Activated effector memory CD4-positive, alpha-beta T cell treated with Interleukin-2 at 50 U/mL for 16 hours (primary cell): ENCODE measurements at places on chromosomes 7 and 10.

- DNase-seq, result no peak
Measured at GRCh38 chr10:77163670-77164348, 473.8 kb downstream of the KCNMA1 start.

DNA sequence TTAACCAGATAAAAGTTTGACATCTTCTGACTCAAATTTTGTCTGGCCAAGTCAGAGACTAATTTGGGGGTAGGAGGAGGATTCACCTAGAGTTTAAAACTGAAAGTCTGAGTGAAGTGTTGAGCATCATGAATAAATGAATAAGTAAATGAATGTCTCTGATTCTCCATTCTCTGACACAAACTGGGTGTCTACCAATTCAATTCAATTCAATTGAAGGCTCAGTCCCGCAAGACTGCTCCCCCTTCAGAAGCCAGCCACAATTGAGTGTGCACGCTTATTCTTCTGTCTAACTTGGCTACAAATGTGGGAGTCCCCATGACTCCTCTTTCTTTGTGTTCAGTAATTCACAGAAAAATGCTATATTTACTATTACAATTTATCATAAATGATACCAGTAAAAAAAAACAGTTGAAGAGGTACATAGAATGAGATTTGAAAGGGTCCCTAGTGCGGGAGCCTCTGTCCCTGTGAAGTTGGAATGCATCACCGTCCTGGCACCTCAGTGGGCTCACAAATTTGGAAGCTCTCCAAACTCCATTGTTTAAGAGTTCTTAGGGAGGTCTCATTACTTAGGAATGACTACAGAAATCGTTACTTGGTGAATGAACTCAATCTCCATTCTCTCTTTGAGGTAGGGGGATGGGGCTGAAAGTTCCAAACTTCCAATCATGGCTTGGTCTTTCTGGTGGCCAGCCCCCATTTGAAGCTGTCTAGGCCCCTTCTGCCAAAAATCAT is 243.7 kb upstream of the PHYHIPL start:
- DNase-seq, result no peak

DNA sequence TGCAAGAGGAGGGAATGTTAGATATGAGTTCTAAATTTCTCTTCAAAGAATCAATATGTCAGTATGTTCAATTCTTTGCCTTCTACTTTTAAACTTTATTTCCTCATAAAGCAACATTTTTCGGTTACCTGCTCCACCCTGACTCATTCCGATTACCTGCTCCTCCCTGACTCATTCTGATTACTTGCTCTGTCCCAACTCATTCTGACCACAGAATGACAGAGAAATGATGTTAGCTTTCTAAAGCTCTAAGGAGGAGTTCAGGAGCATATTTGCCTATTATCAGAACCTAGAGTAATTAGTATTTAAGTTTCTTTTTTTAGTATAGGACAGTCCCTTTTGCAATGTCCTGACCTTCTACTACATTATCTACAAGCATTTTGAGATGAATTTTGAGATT is 24.5 kb upstream of the PPP1R9A start:
- DNase-seq, result no peak

- DNase-seq, result no peak
Measured at GRCh38 chr10:11936389-11937152, 106.0 kb downstream of the UPF2 start.

DNA sequence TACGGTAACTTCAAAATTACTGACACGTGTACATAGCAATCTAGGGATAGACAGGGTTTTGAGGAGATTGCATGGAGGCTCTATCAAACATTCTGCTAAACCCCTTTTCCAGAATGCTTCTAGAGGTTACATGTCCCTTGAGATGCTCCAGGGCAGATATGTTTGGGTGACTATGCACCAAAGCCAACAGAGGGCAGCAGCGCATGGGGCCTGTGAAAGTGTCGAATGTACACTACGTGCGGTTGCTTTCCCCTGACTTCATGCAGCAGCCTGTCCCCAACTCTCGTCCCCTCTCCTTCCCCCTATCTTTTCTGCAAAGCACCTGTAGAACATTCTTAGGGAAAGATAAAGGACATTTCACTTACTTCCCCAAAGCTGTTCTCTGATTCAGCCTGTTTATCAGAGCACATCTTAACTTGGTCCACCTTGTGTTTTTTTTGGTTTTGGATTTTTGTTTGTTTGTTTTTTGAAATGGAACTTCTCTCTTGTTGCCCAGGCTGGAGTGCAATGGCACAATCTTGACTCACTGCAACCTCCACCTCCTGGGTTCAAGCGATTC is 90.2 kb downstream of the UBE3C start:
- DNase-seq, result no peak

- DNase-seq, result no peak
Measured at GRCh38 chr10:17316488-17317170, 88.6 kb downstream of the VIM start.

GRCh38 chr7:134512271-134512670 is 15.1 kb upstream of the AKR1B10 start:
- DNase-seq, result no peak

- DNase-seq, result no peak
Measured at GRCh38 chr7:104951546-104951945, 62.5 kb upstream of the KMT2E start.

DNA sequence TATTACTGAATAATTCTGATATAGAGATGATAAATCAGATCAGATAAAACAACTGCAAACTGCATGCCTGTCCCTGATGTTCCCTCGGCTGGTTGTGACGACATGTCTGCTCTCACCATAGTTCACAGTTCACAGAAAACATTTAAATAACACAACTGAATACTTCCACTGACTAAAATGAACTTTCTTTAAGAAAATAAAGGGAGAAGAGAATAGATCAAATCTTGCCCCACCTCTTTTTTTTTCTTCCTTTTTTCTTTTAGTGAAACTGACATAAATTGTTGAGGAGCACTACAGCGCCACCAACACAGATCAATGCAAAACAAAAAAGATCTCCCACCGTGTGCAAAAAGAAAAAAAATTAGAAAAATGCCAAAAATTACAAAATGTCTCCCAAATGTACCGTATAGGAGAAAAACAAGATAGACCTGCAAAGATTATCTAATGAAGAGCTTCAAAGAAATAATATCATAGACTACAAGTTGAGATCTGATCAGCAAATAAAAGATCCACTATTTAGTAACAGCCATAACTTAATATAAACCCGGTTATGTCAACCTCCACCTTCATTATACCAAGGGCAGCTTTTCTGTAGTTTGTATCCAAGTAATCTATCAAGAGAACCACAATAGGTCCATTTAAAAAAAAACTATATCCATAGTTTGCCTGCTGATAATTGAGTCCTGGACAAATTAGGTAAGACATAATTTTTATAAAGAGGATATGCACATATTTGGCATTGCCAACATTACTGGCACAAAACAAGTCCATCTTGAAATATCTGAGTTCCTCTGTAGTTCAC is 30.7 kb upstream of the EPC1 start:
- no peak for DNase-seq
